ENCODE measurements at places on chromosomes 16 and 17.

DNA sequence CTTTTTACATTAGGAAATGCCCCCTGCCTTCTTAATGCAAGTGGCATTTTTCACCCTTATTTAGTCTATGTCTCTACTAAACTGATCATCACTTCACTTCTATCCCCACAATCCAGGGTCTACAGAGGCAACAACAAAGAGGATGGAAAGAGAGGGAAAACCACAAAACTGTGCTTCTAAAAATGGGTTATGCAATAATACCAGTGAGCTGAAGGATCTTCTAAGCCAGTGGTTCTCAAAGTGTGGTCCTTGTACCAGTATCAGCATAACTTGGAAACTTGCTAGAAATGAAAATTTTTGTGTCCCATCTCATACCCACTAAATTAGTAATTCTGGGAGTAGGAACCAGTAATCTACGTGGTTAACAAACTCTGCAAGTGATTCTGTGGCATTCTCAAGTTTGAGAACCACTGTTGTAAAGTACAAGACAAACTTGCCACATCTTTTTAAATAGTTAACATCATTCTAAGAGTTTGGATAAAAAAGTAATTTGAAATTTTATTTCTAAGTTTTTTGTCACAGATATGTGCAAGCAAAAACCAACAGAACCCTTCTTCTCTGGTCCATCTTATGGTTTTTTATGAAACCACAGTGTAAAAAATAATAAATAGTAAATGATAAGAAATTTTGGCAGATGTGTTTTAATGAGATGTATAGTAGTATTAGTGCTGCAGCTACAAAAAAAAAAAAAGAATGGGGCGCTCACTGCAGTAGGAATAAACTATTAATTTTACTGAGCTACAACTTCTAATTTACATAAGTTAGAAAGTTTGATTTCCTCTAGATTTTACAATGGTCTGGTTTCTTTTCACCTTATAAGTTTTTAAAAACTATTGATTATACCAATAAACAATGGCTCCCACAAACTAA, 16.2 kb downstream of the CDC27 start:
- no peak for DNase-seq

GRCh38 chr16:56773532-56773931, 43.6 kb downstream of the NUP93 start:
- DNase-seq = no peak

DNA sequence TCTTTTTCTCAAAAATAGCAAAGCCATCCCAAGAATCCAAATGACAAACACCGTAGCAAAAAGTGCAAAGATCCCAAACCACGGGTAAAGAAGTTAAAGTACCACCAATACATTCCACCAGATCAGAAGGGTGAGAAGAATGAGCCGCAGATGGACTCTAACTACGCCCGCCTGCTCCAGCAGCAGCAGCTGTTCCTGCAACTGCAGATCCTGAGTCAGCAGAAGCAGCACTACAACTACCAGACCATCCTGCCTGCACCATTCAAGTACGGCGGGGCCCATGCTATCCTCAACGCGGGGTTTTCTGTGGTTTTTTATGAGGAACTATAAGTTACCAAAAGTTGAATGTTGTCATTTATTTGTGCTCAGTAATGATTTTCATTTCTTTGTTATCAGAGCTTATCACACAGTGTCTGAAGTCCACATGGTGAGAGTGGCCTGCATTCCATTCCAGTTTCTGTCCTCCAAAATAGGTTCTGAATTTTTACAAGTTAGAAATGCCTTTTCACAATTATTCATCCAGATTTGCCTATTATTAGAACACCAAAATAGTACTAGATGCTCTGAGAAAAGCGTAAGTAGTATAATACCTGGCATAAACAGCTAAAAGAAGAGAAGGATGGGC, 169.2 kb downstream of the MRTFB start:
- DNase-seq = no peak

- no peak for DNase-seq
These were observed 114.5 kb upstream of the C17orf78 start for GRCh38 chr17:37261286-37261685.

GRCh38 chr17:49456183-49456965, 38.7 kb upstream of the NGFR start:
- DNase-seq = no peak

DNA sequence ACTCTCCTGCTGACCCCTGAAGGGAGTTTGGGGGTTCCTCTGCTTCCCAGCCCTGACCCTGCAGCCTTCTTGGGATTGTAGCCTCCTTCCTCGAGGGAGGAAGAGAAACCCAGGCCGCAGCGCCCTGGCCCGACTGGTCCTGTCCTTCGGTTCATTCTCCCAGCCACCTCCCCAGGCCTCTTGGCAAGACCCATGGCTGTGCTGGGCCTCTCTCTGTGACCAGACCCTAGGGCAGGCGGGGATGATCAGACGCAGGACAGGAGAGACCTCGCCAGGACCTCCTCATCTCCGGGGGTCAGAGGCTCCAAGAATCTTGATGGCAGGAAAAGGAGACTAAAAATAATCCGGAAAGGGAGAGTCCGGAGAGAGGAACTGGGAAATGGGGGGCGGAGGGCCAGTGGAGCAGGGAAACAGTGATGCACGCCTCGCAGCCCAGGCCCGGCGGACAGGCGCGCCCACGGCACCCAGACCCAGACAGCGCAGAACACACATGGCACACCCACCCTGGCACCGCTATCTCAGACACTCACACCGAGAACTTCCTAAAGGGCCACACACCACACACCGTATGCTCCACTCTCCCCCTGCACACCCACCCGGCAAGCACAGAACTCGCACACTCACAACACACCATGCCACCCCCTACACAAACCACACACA, 1.2 kb downstream of the ARHGEF15 start:
- no peak for DNase-seq

GRCh38 chr17:64357191-64357981, 33.3 kb downstream of the PECAM1 start:
- DNase-seq = no peak

DNA sequence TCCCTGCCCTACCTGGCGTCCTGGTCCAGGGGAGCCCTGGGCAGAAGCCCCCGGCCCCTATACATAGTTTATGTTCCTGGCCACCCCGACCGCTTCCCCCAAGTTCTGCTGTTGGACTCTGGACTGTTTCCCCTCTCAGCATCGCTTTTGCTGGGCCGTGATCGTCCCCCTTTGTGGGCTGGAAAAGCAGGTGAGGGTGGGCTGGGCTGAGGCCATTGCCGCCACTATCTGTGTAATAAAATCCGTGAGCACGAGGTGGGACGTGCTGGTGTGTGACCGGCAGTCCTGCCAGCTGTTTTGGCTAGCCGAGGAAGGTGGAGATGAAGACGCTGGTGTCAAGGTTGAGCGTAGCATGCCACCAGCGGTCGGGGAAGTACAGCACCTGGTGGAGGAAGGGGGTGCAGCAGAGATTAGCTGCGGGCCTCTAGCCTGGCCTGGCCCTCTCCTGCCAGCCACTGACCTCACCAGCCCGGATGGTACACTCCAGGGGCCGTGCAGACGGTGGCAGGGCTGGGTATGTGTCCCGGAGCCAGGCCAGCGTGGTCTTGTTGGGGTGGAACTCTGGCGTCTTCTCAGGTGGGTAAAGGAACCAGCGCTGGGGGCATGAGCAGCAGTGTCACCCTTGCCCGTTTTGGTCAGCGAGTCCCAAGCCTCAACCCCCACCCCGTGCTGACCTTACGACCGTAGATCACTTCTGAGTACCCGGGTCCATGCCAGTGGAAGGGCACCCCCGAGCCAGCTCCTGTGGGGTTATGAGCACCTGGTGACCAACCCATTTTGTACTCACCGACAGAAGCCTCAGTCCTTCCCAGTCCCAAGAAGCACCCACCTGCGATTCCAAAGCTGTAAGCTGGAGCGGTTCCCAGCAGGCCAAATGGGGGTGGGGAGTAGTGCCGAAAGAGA, 1.4 kb downstream of the JMJD8 start:
- no peak for DNase-seq

- DNase-seq = peak; percentile 92
These were observed at the start of gene KANSL1 for GRCh38 chr17:46193151-46193625. Gene KANSL1, minus strand, starts transcription at chr17:46193429. Its CDS starts 21,286 bp downstream, at chr17:46172143.

DNA sequence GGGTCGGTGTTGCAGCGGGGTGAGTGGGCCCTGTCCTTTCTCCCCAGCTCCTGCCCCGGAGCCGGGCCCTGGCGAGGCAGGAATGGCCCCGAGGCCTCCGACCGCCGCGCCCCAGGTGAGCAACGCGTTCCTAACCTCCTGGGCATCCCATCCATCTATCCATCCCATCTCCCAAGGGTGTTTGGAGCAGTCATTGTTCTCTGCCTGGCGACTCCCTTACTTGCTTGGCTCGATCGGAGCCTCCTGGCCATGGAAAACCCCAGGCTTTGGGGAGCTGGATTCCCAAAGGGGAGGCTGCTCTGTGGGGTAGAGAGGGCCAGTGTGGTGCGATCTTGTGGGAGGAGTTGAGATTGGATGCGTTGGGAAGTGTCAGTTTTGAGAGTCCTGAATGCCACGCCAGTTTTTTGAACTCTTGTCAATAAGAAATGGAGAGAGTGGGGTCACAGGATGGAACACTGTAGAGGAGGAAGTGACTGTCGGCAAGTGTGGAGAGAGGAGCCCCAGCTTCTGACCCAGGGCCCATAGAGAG, 684 bp downstream of the ZFP90 start:
- DNase-seq = peak; percentile 31

GRCh38 chr17:45436161-45436560, 3.5 kb upstream of the ARHGAP27 start:
- no peak for DNase-seq
